ENCODE measurements at places on chromosomes 7 and 10.
A peak's percentile ranks its signal among the peaks of the same experiment; 100 is the strongest.

GRCh38 chr7:1473864-1474512 is 14.7 kb upstream of the MICALL2 start:
- peak; percentile 88 for DNase-seq

- DNase-seq: peak; percentile 46
Observed at GRCh38 chr7:127654404-127655394, 2.7 kb downstream of the SND1 start.

DNA sequence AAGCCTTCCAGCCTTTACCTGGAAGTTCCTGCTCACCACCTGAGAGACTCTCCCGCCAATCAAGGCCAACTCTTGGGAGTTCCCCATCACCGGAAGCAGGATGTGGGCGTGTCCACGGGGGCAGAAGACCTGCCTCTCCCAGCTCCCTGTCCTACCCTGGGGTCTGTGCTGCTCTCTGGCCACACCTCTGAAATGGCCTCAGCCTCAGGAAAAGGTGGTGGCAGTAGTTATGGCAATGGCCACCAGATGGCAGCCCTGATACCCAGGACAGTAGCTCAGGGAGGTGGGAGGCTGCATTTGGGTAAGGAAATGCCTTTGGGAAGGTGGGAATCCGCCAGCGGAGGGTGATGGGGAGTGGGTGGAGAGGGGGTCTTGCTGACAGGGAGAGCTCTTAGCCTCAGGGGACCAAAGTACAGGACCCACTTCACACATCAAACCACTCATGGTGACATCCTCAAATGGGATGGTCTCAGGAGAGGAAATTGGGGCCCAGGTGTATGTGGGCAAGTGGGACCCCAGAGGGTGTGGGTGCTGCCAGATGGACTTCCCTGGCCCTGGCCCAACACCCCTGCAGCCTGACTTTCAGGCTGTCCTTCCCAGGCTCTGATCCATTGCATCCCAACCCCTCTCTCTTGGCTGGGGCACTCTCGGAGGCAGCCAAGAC is 33.9 kb downstream of the KAZALD1 start:
- peak; percentile 85 for DNase-seq

- no peak for DNase-seq
Observed at GRCh38 chr7:26627221-26627620, 237.2 kb downstream of the SKAP2 start.

GRCh38 chr10:72000073-72001032 is 36.2 kb downstream of the CHST3 start:
- peak; percentile 58 for DNase-seq

GRCh38 chr10:76736815-76737618 is 900.6 kb downstream of the KCNMA1 start:
- peak; percentile 6 for DNase-seq

GRCh38 chr10:25405871-25406270 is 231.1 kb downstream of the GPR158 start:
- no peak for DNase-seq

DNA sequence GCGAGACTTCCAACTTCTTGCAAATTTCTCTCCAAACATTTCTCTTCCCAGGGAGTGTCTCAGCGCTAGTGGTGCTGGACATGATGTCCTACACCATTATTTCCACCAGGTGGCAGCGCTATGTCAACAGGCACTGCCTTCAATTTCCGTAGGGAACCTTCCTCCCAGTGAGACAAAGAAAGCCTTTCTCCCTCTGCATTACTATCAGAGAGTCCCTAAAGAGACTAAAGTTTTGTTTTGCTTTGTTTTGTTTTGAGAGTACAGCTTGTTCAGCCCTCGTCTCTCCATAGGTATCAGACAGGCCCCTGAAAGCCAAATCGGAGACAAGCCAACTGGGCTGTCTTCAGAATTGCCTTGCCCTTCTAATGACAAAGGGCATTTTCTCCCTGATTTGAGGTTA is 44.2 kb upstream of the GGCT start:
- peak; percentile 92 for DNase-seq

DNA sequence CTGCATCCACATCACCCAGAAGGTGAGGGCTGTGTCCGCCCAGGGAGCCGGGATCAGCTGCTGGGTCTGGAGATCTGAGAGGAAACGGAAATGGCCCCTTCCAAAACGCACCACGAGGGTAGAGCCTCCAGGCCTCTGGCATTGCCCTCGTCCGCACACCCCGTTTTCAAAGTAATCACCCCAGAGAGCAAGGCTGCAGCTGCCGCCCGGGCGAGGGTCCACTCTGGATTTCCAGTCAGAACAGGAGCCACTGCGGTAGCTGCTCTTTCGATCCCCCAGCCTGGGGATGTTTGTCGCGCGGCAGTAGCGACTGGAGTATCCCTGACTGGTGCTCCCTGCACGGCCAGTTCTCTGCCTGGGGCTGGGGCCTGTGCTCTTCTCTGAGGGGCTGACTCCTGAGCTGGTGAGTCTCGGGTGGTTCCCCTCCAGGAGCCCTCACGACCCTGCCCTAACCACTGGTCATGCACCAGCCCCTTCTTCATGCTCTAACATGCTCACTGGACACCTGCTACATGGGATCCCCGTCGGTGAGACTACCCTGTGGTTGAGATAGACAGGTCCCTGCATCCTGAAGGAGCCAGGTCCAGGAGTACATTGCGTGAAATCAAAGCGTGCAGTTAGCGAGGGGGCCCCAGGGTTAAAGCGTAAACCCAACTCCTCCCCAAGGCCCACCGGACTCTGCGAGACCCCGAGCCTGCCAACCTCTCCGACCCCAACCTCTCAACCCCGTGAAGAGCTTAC is 99.2 kb downstream of the FOXL3 start:
- no peak for DNase-seq

DNA sequence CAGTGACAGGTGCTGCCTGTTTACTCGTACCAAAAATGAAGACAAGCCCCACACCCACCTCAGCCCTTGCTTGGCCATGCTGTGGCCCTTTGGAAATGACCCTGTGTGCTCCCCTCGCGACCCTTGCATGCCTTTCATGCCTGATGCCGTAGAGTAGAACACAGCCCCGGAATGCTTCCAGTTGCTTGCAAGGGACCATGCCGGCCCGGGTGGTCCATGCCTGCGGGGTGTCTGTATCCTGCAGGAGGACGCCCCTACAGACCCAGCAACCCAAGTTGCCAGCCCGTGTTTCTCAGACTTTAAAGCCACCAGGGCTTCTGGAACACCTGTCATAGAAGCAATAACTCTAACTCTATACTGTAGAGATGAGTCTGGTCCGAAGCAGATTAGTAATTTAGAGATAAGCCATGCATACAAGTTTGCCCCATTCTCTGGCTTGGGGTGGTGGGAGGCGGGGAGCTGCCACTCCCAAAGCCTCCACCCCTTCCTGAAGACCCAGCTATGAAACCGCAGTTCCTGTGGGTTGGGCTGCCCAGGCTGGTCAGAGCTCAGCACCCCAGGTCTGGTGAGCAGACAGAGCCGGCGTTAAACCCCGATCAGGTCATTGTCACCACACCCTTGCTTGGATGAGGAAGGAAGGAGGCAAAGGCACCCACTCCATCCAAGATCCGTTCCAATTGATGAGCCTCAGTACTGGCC is 143.5 kb downstream of the ADCY1 start:
- no peak for DNase-seq

DNA sequence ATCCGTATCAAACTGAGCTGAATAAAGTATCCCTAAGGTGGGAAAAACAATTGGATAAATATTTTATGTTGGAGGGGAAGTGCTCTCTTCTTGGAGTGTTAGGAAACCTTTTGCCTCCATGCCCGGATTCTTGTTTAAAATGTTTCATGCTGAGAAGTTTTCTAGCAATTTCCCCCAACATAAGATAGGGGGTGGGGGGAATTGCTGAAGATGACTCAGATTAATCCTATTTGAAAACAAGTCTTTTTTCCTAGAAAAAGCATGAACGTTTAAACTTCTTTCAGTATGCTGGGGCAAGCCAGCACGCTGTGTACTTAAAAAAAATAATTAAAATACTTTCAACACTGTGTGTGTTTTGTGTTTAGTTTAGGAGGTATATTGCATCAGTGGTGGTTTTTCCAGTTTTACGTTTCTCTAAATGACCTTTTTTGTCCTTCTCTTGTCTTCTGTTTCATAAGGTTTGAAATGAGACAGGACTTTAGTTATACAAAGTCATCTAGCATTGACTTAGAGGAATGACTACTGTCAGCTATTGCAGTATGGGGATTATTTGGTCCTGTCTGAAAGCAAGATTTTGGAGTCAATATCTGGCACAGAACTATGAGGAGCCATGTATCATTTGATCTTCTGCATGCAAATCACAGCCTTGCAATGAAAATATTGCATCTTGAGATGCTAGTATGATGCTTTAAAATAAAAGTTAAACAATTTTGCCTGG is 295.9 kb downstream of the GATA3 start:
- DNase-seq: no peak

GRCh38 chr10:1057106-1057657 is 997 bp downstream of the WDR37 start:
- no peak for DNase-seq

- DNase-seq: no peak
Observed at GRCh38 chr10:78351809-78352208, 318.1 kb downstream of the RPS24 start.

GRCh38 chr10:131978366-131978765 is 3.4 kb downstream of the BNIP3 start:
- no peak for DNase-seq

DNA sequence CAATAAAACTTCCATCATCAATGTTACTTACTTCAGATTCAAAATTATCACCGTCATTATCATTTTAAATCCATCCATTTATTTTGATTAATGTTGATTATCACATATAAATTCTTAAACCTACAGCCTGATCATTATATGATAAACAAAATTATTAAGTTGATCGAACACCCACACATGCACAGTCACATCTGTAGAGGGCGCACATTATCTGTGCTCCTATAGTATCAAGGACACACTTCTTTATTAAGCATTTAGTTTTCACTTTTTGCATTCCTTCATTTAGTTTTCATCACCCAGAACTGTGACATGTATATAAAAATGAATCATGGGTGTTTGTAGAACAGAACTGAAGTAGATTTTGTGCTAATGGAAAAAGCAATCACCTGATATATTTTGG is 26.2 kb upstream of the ZNF716 start:
- DNase-seq: no peak

DNA sequence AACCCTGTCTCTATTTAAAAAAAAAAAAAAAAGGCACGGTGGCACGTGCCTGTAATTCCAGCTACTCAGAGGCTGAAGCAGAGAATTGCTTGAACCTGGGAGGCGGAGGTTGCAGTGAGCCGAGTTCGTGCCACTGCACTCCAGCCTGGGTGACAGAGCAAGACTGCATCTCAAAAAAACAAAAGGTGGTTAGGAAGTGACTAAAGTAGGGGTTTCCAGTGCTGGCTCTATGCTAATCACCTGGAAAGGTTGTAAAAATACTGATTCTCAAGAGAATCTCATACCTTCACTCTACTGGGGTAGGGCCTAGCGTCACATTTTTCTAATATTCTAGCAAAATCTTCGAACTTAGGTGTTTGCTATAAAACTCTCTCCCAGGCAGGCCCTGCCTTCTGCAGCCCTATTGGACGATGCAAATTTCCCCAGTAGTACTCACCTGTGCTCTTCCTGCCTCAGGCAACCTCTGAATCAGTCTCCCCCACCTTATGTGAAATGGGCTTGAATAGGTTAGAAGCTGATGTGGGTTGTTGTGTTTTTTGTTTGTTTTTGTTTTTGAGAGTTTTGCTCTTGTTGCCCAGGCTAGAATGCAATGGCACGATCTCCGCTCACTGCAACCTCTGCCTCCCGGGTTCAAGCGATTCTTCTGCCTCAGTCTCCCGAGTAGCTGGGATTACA is 3.5 kb downstream of the ZP3 start:
- DNase-seq: no peak

DNA sequence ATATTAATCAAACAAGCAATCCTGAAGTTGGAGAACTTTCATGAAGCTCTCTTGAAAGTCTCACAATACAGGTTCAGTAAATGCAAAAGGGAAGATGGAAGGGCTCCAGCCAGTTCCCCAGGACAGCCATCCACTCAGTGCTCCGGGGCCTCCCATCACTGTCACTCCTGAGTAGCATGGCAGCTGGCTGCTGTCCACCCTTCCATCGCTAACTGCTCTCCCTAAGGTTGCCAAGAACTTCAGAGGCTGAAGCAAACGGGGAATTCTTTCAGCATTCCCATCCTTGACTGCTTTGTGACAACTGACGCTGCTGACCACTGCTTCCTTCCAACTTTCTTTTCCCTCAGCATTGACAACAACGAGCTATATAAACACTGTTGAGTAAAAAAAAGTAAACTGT is 69.1 kb downstream of the VPS41 start:
- no peak for DNase-seq

DNA sequence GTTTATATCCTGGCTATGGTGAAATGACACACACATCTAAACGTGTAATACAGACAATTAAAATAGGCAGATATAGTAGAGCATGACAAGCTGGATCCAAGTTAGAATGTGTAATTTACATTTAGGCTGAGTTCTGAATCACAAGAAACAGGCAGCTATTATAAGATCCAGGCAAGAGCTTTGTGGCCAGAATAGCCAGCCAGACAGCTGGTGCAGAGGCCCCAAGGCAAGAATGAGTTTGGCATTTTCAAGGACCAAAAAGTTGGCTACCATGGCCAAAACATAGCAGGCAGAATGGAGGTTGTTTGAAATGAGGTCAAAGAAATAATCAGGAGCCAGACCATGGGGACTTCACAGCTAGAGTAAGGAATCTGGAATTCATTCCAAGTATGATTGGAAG is 281.7 kb downstream of the MTERF1 start:
- no peak for DNase-seq

DNA sequence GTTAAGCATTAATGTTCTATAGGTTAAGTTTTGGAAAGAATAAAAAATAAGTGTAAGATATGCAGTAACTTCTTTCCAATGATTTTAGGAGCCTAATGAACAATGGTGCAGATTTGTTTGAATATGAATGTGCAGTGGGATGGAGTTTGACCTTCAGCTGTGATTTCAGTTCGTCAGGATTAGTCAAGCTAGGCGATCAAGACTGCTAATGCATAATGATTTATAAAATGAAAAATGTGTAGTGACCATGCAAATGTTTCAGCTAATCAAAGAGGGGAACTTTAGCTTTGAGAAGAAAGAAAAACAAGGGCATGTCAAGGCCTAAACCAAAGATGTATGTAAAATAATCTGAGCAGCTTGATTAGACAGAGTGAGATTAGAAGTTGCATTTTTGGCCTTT is 208.5 kb downstream of the FOXP2 start:
- DNase-seq: peak; percentile 51

- DNase-seq: no peak
Observed at GRCh38 chr7:151378011-151378410, 31.8 kb downstream of the WDR86 start.

GRCh38 chr7:15801041-15801440 is 114.6 kb upstream of the MEOX2 start:
- DNase-seq: no peak

Measured in NCI-H69 (cell line).